ENCODE measurements at places on chromosomes 7 and 10.

DNA sequence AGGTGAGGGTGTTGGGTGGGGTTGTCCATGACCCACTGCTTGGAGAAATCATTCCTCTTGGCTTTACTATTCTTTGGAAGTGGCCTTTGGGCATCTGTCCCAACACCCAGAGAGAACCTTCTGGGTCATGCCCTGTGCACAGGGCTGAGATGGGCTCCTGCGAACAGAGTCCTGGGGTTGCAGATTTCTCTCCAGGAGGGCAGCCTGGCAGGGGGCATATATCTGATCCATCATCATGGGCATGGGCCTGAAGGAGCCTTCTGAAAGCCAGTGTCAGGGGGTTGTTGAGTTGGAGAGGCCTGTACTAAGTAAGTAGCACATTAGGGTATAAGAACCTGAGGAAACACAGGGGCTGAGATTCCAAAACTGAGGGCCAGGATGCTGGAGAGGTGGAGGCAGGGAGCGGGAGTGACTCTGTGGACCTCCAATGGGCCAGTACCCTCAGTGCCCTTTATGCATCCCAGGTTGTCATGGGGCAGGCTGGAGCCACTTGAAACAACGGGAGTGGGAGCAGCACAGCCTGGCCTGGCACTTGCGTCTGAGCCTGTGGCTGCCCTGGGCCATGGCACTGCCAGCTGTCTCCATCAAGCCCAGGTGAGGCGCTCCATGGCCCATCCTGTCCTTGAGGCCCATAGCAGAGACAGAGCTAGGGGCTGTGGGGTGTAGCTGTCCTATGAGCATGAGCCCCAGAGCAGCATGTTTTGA is 203.7 kb downstream of the GRID1 start:
- DNase-seq: no peak

GRCh38 chr10:62727934-62728333 is 76.6 kb upstream of the ADO start:
- DNase-seq: no peak

DNA sequence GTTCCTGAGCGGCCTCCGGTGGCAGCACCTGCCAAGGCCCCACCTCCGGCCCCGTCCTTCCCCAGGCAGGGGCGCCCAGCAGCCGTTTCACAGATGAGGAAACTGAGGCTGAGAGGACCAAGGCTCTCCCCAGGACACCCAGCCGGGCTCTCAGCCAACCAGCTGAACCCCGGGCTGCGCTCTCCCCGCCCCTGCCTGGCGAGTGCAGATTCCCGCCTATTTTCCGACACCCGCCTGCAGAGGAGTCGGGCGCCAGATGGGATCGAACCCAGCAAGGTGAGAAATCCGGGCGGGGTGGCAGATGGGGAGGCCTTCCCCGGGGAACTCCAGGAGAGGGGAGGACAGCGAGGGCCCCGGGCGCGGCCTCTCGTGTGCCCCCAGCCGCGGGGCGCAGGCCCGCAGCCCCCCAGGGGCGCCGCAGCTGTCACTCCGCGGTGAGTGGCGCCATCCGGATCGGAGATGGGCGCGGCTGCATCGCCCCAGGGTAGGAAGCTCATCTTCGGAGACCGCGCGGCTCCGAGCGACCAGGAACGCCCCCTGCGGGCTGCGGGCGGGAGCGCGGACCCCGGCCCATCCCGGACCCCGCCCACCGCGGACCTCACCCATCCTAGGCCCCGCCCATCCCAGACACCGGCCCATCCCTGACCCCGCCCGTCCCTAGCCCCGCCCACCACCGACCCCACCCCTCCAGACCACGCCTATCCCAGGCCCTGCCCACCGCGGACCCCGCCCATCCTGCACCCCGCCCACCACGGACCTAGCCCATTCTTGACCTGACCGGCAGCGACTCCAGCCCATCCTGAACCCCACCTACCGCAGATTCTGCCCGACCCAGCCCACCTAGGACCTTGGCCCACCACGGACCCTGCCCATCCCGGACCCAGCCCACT is 90.3 kb downstream of the MICALL2 start:
- DNase-seq: peak; percentile 46

- no peak for DNase-seq
Observed at GRCh38 chr10:78731675-78732074, 337.1 kb upstream of the ZMIZ1 start.

DNA sequence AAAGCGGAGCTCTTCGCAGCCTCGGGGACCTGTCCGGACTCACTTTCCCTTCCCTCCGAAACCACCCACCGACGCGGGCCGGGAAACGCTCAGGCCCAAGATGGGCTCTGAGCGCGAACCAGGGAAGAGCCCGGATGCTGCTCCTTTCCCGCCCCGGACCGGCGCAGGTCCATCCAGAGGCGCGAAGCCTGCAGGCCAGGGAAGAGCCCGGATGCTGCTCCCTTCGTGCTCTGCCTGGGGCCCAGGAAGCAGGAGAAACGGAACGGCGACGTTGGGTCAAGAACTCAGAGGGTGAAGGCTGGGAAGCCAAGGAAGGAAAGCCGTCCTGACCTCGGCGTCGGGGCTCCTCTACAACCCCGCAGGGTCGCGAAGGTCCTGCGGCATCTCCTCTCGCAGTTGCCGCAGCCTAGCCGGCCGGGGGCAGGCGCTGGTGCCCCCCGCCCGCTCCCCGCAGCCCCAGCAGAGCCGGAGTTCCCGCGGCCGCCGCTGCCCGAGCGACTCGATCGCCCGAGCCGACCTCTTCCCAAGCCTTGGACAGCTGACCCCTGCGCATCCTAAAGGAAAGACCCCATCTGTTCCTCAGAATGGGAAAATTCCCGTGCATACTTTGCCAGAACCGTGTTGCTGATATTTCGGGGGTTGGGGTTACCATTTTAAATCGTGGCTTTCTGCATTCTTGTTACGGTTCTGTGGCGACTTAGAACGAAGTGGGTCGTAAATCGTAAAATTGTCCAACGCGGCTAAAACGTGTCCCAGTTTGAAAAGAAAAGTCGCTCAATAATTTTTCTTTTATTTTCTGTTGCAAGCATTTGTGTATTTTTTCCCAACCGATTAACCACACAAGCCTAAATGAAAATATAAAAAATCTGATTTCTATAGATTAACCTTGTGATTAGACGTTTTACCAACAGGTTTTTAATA is 7.5 kb downstream of the HOXA1 start:
- no peak for DNase-seq

DNA sequence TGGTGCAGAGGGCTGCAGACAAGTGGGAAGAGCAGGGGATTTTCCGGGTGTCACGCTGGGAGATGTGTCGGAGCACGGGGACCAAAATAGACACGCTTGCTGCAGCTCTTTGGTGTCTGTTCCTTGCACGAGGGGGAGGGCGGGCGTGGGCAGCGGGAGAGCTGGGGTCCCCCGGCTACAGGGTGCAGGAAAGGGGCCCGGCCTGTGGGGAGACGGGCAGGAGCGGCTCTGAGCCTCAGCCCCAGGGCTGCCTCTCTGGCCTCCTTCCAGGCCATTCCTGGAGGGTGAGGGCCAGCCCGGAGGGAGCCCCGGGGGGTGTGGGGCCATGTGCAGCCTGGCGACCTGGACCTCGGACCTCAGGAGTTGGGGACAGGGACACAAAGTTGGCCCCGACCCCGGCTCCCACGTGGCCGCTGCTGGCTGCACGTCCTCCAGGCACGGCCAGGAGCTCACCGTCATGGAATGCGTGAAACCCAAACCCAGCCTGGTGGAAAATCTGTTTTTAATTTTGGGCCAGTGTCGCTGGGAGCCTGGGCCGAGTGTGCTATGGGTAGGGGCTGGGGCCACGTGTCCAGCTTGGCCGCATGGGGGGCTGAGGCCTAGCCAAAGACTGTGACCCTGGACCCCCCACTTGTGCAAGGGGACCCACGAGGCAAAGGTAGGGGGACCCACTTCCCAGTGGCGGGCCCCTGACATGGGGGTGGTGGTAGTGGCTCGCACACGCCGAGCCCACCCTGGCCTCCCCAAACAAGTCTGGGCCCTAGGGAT is 6.6 kb downstream of the TTYH3 start:
- no peak for DNase-seq

DNA sequence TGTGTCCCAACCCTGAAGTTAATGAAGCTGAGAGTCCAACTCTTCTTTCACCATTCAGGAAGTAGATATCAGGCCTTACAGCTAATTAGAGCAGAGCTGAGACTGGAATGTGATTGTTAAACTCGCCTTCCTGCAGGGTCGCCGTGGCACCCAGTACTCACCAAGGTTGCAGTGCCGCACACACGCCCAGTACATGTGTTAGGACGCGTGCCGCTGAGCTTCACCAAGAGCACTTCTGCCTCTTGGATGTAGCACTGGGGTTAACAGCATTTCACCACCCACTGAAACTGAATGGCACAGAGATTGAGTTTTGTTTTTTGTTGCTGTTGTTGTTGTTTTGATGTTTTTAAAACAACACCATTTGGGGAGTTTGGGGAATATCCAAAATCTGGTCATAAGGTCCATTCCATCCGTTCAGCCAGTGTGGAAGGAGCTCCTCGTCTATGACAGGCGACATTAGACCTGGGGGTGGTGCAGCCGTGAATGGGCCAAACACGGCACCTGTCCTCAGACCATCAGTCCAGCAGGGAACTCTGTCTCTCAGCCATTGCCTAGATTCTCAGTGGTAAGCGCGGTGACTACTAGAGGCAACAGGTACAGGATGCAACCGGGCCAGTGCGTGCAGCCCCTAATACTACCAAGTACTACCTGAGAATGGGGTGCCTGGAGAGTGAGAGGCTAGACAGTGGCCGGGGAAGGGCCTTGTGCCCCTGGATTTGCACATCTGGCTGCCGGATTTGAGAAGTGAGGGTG is 21.9 kb downstream of the WIPI2 start:
- DNase-seq: no peak

DNA sequence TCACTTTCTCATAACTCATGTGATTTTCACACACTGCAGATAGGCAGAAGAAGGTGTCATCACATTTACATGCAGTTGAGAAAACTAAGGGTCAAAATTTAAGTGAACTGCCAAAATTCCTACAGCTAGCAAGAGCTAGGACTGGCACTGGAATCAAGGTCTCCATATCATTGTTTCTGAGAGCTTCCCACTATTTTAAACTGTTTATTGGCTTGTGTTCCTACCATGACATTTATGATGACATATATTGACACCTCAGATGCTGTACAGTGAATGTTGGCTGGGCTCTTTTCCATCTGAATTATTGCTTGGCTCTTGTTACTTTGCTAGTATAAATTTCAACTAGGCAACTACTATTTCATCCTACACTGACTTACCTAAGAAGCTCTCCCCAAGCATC is 2.0 kb downstream of the THSD7A start:
- DNase-seq: no peak

GRCh38 chr10:59852670-59853069 is 53.7 kb downstream of the CCDC6 start:
- DNase-seq: no peak

- no peak for DNase-seq
Observed at GRCh38 chr7:155352076-155352752, 54.5 kb downstream of the INSIG1 start.

DNA sequence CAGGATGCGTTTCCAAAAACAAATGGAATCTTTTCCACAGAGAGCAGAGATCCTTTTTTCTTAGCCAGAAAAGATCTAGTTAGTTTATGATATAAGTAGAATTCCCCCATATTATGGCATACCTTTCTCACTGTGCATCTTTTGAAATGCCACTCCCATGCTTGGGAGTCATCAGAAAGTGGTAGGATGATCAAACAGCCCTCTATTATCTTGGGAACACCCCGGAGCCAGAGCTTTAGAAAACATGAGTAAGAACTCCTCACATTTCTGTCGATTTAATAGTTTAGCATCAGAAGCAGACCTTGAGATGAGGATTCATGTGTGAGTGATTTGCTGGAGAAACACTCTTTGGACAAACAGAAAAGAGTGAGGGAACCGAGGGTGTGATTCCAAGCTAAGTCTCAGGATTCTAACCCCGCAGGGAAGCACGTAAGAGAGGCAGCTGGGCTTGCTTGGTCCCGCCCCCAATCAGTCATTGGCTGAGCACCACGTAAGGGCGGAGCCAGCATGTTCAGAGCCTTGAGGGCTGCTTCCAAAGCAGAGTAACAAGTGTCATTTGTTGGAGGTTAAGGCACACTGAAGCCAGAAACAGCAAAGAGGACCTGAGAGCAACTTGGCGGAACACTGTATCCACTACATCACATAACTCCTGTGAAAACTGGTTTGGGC is 43.7 kb upstream of the NXPH1 start:
- DNase-seq: no peak

- no peak for DNase-seq
Observed at GRCh38 chr7:82972135-82972534, 190.5 kb downstream of the PCLO start.

GRCh38 chr10:23656735-23657134 is 217.9 kb downstream of the OTUD1 start:
- no peak for DNase-seq

GRCh38 chr7:128027485-128027980 is 3.7 kb downstream of the LRRC4 start:
- no peak for DNase-seq

DNA sequence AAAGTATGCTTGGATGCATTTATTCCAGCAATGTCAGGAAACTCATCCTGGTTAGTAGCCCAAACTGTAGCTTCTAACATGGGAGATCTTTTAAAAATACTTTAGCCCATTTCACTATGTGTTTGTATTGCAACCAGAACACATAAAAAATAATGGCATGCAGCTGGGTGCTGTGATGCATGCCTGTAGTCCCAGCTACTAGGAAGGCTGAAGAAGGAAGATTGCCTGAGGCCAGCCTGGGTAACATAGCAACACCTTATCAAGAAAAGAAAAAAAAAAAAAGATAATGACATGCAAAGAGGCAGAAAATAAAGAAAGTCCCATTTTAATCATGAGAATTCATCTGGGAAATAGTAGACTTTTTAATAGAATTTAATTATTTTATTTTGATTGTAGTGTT is 517.0 kb upstream of the TEX47 start:
- no peak for DNase-seq

GRCh38 chr10:55146032-55146431 is 345.0 kb upstream of the PCDH15 start:
- no peak for DNase-seq

- peak; percentile 49 for DNase-seq
Observed at GRCh38 chr10:63421591-63421990, 44.2 kb downstream of the JMJD1C start.

DNA sequence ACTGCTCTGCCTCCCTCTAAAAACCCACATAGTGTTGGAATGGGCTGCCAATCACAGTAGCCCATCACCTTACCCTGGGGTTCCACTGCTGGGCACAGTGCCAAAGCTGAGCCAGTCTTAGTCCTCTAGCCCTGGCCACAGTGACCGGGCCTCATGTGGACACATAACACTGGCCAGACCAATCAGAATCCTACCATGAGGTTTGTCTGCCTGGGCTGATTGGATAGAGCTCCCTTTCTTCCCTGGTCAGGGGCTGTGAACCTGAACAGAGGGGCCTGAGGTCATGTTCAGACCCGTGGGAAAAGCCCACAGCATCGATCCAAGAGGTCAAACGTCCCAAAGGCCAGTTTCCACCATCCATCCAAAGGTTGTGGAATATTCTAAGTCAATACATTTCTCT is 6.1 kb downstream of the DLG5 start:
- no peak for DNase-seq

DNA sequence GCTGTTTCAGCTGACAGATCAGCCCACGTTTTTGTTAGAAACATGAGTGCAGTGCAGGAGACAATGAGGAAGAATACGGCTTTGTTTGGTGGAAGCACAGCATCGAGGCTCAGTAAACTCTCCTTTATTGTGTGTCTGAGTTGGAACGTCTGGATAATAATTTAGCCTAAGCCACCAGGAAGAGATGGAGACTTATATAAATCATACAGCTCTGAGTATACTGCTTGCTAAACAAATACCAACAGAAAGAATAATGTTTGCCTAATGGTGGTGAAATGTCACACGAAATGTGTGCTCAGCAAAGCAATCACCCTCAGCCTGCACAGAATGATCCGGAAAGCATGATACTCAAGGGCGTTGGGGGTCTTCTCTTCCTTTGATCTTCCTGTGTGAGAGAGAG is 664.1 kb upstream of the ADARB2 start:
- DNase-seq: no peak

Measured in activated CD8-positive, alpha-beta T cell treated with anti-CD3 and anti-CD28 coated beads, Interleukin-2, amount 10 ng/mL, durations not matched to agents 7 days and 5 days (primary cell).